ENCODE measurements at places on chromosomes 6 and 20.

GRCh38 chr6:104685871-104686549 is 173.7 kb downstream of the HACE1 start:
- H3K27me3 ChIP-seq = no peaks in the 10 kb centered on the region
- H3K4me3 ChIP-seq = no peak overlapping the region
- H3K27ac ChIP-seq = no peak overlapping the region
- H3K4me1 ChIP-seq = no peaks in the 10 kb centered on the region

DNA sequence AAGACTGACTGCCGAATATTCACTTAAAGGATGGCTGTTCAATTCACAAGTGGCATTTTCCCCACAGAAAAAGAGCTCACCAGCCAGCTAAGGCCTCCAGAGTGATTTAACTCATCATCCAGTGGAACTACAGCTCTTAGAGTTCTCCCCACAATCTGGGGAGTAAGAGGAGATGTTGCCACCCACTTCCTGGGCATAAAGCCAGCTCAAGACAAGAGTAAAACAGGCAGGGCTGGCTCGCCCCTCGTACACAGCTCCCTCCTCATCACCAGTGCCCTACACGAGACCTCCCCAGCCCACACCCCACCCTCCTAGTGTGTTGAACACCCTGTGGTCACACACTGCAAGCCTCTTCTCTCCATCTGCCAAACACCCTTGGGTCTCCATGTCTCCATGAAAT is 47.2 kb upstream of the IPCEF1 start:
- peaks cover 8% of the 10 kb centered on the region for H3K36me3 ChIP-seq
- H3K27ac ChIP-seq = no peak overlapping the region
- H3K4me1 ChIP-seq = peaks cover 6% of the 10 kb centered on the region
- DNase-seq = peak; percentile 71

GRCh38 chr20:57647933-57648785 is 27.9 kb upstream of the ZBP1 start:
- H3K27ac ChIP-seq = no peak overlapping the region
- no peak overlapping the region for H3K4me3 ChIP-seq
- peaks cover 25% of the 10 kb centered on the region for H3K36me3 ChIP-seq
- H3K4me1 ChIP-seq = no peaks in the 10 kb centered on the region

DNA sequence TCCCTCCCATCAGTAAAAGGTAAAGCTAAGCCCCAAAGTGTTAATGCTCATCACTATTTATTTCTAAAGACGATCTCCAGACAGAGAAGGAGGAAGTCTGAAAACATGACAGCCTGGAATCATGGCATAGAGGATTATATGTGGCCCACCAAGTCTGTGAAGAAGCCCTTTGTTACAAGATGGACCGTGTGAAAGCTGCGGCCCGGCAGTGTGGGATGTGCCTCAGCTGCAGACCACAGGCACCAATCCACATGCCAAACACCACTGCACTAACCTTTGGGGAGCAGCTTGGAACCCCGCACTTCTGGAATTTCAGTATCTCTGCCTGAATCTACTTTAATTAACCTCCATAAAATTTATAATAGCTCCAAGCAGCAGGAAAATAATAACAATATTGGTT is 90.4 kb downstream of the SLC23A2 start:
- no peaks in the 10 kb centered on the region for H3K27me3 ChIP-seq
- no peak overlapping the region for H3K27ac ChIP-seq

DNA sequence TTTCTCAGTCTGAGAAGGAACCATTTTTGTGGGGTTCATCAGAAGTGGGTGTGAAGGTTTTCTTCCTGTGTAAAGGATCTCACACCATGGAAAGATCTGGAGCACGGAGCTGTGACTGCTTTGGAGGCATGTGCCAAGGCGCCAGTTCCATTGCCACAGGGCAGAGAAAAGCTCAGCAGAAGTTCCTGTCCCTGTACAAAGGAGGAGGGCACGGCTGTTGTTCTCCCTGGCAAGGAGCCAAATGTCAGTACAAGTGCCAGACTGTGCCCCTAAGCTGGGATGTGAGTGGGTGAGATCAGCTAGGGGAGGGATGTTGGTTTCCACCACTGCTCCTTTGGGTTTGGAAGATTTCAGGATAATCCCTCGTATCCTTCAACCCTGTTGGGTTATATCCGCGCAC is 117.3 kb downstream of the CRYBG1 start:
- no peak overlapping the region for H3K4me3 ChIP-seq
- H3K27me3 ChIP-seq = no peaks in the 10 kb centered on the region
- H3K27ac ChIP-seq = no peak overlapping the region
- DNase-seq = peak; percentile 66
- peaks cover 13% of the 10 kb centered on the region for H3K4me1 ChIP-seq

- no peaks in the 10 kb centered on the region for H3K36me3 ChIP-seq
- H3K4me3 ChIP-seq = no peak overlapping the region
- no peaks in the 10 kb centered on the region for H3K27me3 ChIP-seq
- DNase-seq = peak; percentile 8
Measured at GRCh38 chr6:155325700-155326516, 11.6 kb upstream of the TFB1M start.

- DNase-seq = no peak
- no peak overlapping the region for H3K4me3 ChIP-seq
- H3K4me1 ChIP-seq = no peaks in the 10 kb centered on the region
- H3K36me3 ChIP-seq = no peaks in the 10 kb centered on the region
- H3K27me3 ChIP-seq = no peaks in the 10 kb centered on the region
- H3K27ac ChIP-seq = no peak overlapping the region
Measured at GRCh38 chr6:40444811-40445210, 142.4 kb downstream of the LRFN2 start.

- no peak for DNase-seq
- peaks cover 16% of the 10 kb centered on the region for H3K4me1 ChIP-seq
- peak overlapping the region; percentile 76 for H3K4me3 ChIP-seq
- H3K27me3 ChIP-seq = no peaks in the 10 kb centered on the region
- no peak overlapping the region for H3K27ac ChIP-seq
Measured at GRCh38 chr6:17281497-17282481, 628 bp downstream of the RBM24 start.

DNA sequence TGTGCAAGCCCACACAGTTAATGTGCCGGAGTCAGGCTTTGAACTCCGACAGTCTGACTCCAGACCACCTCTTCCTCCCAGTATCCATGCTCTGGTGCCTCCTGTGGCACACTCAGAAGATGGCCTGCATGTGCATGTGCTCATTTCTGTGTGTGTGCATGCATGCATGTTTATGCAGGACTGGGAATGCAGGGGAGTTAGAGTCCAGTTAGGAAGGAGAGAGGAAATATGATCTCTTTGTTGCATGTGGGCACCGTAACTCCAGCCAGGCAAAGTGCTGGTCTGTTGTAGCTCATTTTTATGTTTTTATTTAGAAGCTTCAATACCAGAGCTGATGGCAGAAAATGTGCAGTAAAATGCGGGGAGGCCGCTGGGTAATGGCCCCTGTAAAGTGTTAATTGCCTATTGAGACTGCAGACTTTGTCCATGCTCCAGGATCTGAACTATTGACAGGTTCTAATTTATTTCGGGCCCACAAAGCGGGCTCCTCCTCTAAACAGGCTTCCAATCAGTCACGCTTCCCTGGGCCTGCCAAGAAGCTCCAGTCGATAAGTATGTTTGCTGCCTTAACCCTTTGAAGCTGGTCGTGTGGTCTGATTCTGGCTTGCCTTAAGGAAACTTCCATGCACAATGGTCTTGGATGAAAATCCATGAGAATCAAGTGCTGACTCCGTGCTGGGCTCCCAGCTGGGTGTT is 248.3 kb downstream of the DHX35 start:
- no peak overlapping the region for H3K27ac ChIP-seq
- peaks cover 18% of the 10 kb centered on the region for H3K4me1 ChIP-seq
- DNase-seq = no peak
- no peak overlapping the region for H3K4me3 ChIP-seq

- H3K4me3 ChIP-seq = no peak overlapping the region
- H3K36me3 ChIP-seq = no peaks in the 10 kb centered on the region
- no peak overlapping the region for H3K27ac ChIP-seq
- no peaks in the 10 kb centered on the region for H3K27me3 ChIP-seq
- no peaks in the 10 kb centered on the region for H3K4me1 ChIP-seq
Measured at GRCh38 chr6:101799531-101799930, 406.0 kb downstream of the GRIK2 start.

DNA sequence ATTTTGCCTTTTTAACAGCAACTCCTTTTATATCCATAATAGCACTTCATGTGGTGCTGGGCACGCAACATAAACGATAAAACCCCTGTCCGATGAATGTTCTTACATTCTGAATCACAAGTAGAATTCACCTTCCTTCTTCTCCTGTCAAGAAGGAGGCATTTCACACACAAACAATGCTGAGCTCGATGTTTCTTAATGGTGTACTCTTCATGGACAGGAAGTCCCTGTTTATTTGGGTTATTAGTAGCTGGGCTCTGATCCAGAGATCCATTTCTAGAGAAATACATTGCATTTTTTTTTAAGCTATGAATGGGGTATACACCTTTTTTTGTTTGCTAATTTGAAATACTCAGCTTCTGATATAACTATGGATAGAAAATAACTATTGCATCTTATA is 82.4 kb downstream of the PPP1R3G start:
- no peaks in the 10 kb centered on the region for H3K36me3 ChIP-seq
- H3K4me3 ChIP-seq = no peak overlapping the region
- peaks cover 7% of the 10 kb centered on the region for H3K4me1 ChIP-seq
- H3K27ac ChIP-seq = no peak overlapping the region

- peak within 1 kb of the TSS; percentile 10 for H3K4me3 ChIP-seq
- H3K27ac ChIP-seq = no peak within 1 kb of the TSS
- DNase-seq = no peak
Measured at GRCh38 chr20:64049060-64049877, at the start of gene SOX18. Gene SOX18 (minus strand): TSS chr20:64049639. CDS start chr20:64049516, 123 bp downstream.

DNA sequence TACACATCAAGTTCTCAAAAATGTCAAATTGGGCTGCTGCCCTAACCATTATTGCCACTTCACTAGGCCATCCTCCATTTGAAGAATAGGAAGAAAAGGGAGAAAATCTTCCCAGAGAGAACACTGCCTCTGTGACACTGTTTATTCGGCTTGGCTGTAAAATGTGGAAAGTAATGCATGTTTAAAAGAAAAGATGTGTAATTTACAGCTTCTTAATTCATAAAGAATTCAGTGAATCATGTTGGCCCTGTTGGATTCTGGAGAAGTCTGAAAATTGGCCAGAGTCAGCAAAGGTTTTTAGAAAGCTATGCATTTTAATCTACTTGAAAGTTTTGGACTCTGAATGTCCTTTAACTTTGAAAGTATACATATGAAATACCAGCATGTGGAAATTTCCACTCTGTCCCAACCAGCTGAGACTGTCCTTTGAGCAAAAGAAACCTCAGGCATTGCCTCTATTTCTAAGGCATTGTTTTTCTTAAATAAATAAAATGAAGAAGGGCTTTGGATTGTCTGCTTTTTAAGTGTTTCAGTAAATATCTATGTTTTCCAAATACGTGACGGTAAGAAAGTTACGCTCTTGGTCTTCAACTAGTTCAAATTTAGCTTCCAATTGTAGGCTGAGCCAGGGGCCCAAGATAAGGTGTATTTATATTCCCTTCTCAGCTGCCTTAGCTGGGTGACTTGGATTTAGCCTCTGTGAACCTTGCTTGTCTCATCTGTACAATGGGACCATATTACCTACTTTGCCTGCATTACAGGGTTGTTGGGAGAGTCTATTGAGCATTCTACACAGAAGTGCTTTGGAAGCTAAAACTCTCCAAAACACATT is 222.2 kb downstream of the UST start:
- no peak overlapping the region for H3K4me3 ChIP-seq
- no peak overlapping the region for H3K27ac ChIP-seq
- no peaks in the 10 kb centered on the region for H3K27me3 ChIP-seq
- DNase-seq = no peak
- no peaks in the 10 kb centered on the region for H3K36me3 ChIP-seq
- H3K4me1 ChIP-seq = peaks cover 5% of the 10 kb centered on the region

GRCh38 chr6:139508023-139508422 is 133.6 kb upstream of the CITED2 start:
- H3K4me3 ChIP-seq = no peak overlapping the region
- H3K27me3 ChIP-seq = no peaks in the 10 kb centered on the region

- no peaks in the 10 kb centered on the region for H3K36me3 ChIP-seq
- H3K27ac ChIP-seq = peak overlapping the region; percentile 98
- no peaks in the 10 kb centered on the region for H3K27me3 ChIP-seq
- peaks cover 5% of the 10 kb centered on the region for H3K4me1 ChIP-seq
- peak overlapping the region; percentile 72 for H3K4me3 ChIP-seq
Measured at GRCh38 chr6:138682704-138683527, 90.7 kb upstream of the CCDC28A start.

DNA sequence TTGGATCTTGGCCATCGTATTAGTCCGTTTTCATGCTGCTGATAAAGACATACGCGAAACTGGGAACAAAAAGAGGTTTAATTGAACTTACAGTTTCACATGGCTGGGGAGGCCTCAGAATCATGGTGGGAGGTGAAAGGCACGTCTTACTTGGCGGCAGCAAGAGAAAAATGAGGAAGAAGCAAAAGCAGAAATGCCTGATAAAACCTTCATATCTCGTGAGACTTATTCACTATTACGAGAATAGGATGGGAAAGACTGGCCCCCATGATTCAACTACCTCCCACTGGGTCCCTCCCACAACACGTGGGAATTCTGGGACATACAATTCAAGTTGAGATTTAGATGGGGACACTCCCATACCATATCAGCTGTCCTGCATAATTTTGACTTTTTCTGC is 20.1 kb upstream of the REPS1 start:
- H3K4me3 ChIP-seq = no peak overlapping the region
- H3K4me1 ChIP-seq = no peaks in the 10 kb centered on the region
- DNase-seq = no peak
- no peak overlapping the region for H3K27ac ChIP-seq

- peaks cover 19% of the 10 kb centered on the region for H3K27me3 ChIP-seq
- H3K4me1 ChIP-seq = peaks cover 18% of the 10 kb centered on the region
- peak; percentile 97 for DNase-seq
- H3K36me3 ChIP-seq = no peaks in the 10 kb centered on the region
Measured at GRCh38 chr6:45728674-45729073, 287.0 kb downstream of the CLIC5 start.

- H3K27ac ChIP-seq = no peak overlapping the region
- peaks cover 40% of the 10 kb centered on the region for H3K27me3 ChIP-seq
- H3K36me3 ChIP-seq = no peaks in the 10 kb centered on the region
- H3K4me1 ChIP-seq = no peaks in the 10 kb centered on the region
- DNase-seq = peak; percentile 78
Measured at GRCh38 chr20:38692436-38693411, 31.6 kb upstream of the SLC32A1 start.

GRCh38 chr20:22575087-22575721 is 9.2 kb downstream of the FOXA2 start:
- H3K27me3 ChIP-seq = peaks cover 37% of the 10 kb centered on the region
- no peak overlapping the region for H3K27ac ChIP-seq
- no peak for DNase-seq

DNA sequence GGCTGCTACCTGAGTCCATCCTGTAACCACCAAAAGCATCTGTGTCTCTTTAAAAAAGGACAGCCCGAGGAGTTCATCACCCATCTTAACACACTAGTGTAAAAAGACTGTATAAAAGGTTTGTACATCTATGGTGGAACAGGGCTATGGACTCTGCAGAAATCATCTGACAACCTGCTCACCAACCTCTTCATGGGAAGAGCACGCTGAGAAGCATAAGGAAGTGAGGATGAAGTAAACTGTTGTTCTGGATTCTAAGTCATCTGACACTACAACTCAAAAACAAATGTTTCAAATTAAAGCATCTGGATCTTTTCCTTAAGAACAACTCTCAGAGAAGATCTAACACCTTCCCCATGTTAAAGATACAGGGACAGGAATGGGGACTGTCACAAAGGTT is 5.4 kb downstream of the IFNGR1 start:
- peak overlapping the region; percentile 91 for H3K4me3 ChIP-seq
- H3K4me1 ChIP-seq = peaks cover 56% of the 10 kb centered on the region
- H3K27me3 ChIP-seq = no peaks in the 10 kb centered on the region
- H3K36me3 ChIP-seq = peaks cover 70% of the 10 kb centered on the region

GRCh38 chr6:43821101-43821886 is 51.3 kb downstream of the VEGFA start:
- H3K36me3 ChIP-seq = no peaks in the 10 kb centered on the region
- H3K4me1 ChIP-seq = no peaks in the 10 kb centered on the region
- no peak overlapping the region for H3K4me3 ChIP-seq
- peaks cover 27% of the 10 kb centered on the region for H3K27me3 ChIP-seq
- no peak for DNase-seq
